ENCODE measurements at places on chromosomes 6 and 20.

DNA sequence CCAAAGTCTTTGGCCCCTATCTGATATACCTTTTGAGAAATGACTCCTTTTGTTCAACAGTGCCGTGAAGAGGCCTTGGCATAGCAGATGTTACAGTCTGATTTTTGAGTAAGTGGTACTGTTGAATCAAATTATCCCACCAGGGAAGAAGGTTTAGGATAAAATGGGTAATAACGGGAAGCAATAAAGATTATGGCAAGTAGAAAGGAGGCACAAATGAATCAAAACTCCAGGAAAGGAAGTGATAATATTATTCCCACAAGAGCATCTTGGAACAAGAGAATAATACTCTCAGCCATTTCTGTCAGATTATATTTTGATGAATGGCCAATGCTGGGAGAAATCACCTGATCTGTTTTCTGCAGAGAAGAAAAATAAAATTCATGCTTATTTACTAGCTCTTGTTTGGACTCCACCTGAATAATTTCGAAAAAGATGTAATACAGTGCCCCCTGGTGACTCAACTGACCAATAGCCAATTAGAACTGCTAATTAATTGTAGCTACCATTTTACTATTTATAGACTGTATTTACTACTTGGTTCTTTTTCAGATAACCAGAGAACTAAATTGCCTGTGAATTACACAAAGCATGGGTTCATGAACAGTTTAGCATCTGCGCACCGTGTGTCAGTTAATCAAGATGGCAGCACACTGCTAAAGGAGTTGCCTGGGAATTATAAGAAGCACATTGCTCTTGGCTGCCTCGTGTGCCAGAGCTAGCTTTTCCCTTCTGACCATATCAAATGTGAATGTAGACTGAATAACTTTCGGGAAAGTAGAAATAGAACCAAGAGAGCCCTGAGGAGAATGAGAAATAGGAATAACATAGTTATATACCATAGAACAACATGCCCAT is 78.5 kb upstream of the TRDN start:
- no peak for DNase-seq

- no peak for DNase-seq
These were observed 2.0 kb downstream of the CCM2L start for GRCh38 chr20:32012159-32012688.

- DNase-seq: no peak
These were observed 60.1 kb downstream of the QKI start for GRCh38 chr6:163474581-163474980.

DNA sequence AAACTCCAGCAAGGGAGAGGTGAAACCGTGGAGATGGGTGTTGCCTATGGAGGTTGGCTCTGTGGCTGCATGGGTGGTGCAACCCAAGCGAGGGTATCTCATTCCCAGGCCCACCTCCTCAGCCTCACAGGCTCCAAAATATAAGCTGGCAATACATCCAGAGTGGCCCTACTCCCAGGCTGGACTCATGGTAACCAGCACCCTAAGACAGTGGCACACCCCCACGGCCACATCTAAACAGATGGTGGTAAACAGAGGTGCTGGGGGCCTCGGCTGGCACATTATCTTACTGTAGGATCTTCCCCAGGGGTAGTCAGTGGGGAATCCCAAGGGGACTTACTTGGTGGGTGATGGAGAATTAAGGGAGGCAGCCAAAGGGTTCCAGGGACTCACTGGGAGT is 33.7 kb upstream of the CCND3 start:
- DNase-seq: no peak

DNA sequence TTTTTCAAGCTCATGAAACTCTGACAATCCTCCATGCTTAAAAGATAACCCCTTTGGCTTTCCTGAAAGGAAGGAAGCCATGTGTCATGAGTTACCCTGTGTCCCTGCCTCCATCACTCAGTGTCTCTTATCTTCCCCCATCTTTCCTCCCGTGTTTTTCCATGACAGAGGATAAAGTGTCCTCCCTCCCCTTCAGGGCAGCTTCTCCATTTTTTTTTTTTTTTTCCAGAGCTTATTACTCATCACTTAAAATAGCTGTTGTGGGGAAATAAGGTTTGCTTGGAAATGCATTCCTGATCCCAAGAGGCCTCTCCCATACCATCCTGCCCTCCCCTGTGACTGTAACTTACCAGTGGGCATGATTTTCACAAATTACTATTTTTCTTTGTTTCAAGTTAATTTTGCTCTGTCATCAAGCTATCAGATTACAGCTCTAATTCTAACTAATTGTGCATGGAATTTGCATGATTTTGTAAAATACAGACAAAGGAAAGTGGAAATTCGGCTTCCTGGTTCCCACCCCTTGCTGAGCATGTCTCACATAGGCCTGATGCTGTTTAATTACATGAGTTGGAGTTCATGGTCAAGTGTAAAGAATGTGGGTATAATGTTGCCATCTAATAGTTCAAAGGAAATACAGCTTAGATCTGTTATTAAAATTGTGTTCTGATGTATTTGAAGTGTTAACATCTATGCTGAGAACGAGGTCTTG is 614.5 kb upstream of the FLRT3 start:
- DNase-seq: no peak
